ENCODE measurements at places on chromosomes 2 and 18.

GRCh38 chr2:128310094-128310716, 8.5 kb downstream of the HS6ST1 start:
- DNase-seq: no peak

GRCh38 chr2:163592954-163593622, 142.7 kb downstream of the FIGN start:
- no peak for DNase-seq

DNA sequence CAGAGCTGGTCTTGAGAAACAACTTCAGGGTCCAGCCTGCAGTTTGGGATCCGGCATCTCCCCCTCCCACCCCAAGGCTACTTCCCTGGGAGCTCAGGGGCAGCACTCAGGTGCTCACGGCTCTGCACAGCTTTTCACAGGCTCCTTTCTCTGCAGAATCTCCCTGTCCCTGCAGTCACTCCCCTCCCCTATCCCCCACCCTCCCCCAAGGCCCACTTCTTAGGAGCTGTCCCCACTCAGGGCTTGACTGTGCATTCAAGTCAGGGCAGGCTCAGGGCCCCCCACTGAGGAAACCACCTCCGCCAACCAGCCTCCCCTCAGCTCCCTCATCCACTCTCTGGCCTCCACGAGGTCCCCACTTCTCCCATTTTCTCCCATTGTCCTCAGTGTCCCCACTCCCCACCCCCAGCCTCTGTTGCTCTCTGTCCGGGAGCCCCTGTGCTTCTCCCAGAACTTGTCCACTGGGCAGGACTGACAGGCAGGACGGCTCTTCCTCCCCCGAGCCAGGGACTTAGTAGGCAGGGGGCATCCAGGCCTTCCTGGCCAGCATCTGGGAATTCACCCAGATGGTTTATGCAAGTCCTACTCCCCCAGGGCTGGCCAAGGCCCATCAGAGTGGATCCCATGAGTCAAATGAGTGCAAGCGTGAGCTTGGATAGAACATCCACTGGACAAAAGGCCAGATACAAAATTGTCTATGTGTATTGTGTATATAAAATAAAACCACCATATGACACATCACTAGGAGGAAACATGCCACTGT, 7.6 kb downstream of the NMUR1 start:
- DNase-seq: no peak

DNA sequence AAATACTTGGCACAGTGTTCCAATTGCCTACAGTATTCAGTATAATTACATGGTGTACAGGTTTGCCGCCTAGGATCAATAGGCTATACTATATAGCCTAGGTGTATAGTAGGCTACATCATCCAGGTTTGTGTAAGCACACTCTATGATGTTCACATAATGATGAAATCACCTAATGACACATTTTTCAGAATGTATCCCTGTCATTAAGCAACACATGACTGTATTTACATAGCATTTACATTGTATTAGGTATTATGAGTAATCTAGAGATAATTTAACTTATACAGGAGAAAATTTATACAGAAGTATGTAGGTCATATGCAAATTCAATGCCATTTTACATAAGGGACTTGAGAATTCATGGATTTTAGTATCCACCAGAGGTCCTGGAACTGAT, 35.4 kb downstream of the SCN7A start:
- no peak for DNase-seq

- no peak for DNase-seq
These were observed 88.3 kb upstream of the MBOAT2 start for GRCh38 chr2:9091811-9092210.

GRCh38 chr2:55842046-55842445, 81.5 kb downstream of the EFEMP1 start:
- no peak for DNase-seq

- DNase-seq: no peak
These were observed 37.9 kb upstream of the NARS1 start for GRCh38 chr18:57659460-57660102.

GRCh38 chr18:13528739-13529392, 197.5 kb downstream of the FAM210A start:
- no peak for DNase-seq

DNA sequence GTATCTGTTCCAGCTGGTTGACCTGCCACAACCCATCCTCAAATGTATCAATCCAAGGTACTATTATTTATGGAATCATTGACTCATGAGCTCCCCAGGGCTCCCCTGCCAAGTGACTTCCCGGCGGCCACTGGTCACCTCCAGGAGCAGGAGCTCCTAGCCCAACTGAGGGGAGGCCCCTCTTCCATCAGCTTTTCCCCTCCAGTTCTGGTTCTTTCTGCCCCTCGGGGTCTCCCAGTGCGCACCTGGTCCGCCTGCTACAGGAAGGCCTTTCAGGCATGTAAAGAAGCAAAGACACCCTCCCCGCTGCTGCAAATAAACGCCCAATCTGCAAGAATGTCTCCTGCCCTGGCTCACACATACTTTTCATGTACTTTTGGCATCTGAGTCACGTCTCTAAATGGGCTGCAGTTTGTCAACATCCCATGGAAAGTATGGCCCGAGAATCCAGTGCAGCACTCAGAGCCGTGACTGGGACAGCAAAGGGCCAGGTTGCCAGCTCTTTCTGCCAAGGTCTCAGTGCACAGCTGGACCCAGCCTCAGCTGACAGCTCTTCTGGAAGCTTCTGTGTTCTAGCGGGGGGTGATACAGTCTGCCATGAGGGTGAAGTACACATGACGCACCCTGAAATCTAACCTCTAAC, 41.4 kb downstream of the KLHL29 start:
- DNase-seq: no peak

DNA sequence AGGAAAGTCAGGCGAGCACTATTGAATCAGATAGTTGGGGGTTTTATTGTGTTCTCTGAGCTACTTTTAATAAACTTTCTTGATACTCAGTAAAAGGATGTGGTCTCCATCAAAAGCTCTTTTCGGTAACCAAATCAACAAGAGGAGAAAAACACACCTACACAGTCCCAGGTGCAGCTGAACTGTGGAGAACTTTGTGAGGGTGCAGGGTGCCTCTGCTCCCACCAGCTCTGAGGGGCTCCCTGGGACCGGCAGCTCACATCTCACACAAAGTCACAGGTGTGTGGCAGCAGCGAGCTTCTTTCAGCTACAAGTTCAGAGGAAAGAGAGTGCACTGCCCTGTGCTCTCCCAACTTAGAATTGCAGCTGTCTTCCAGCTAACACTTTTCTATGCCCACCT, 650.4 kb downstream of the RNF144A start:
- no peak for DNase-seq

- DNase-seq: peak; percentile 56
These were observed 62.8 kb upstream of the DTNA start for GRCh38 chr18:34647251-34647650.

DNA sequence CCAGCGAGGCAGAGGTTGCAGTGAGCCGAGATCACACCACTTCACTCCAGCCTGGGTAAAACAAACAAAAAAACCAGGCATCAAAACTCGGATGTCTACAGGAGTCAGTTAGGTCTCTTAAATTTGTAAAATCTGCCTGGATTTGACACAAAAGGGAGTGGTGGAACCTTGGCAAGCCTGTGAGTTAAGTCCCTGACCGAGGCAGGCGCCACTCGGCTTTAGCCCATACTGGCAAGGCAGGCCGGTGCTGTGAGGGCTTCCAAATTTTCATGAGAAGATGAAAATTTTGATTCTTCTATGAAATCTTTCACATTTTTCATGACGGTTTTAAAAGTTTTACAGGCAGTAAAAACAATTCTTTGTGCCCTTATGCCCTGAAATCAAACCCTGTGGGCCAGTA, 165.8 kb downstream of the FMNL2 start:
- DNase-seq: no peak

- DNase-seq: no peak
These were observed 40.0 kb upstream of the DNAH7 start for GRCh38 chr2:196108604-196109003.

DNA sequence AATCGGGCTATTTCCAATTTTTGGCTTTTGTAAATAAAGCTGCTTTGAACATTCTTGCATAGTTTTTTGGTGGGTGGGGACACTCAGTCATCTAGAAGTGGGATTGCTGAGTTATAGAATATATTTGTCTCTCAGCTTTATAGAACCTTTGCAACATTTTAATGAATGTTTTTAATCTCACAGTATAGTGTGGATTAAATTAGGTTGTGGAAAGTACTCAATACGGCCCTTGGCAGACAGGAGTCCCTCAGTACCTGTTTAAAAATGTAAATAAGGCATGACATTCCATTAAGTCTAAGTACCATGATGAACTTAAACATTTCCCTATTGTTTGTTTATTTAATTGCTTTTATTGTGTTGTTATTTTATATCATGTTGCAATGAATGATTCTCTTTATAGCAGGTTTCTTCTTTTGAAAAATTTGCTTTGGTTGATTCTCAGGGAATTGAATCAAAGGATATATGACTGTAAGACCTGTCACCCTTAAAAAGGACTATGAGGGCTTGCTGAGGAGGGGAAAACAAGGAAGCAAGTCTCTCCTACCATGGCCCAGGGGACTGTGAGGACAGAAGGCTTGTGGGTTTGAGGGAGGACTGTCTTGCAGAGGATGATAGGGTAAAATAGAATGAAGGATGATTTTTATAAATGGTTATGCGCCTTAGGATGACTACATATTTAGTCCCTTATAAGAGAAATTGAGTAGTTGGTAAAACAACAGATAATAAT, 165.1 kb downstream of the RPIA start:
- DNase-seq: no peak

DNA sequence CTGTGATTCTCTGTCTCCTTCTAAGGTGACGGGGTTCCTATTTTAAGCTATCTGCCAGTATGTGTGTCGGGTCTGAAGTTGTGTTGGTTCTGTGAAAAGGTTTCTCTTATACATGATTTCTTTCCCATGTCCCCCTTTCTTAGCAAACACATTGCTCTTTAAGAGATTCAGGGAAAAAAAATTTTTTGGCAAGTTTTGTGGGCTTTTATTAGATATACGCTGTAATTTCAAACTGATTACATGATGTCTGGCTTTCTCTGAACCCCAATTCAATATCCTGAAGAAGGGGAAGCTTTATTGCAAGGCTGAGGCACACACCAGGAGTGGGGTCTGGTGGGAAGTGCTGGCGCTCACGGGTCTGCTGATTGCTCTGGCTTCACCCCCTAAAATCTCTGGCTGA, 210.6 kb downstream of the AGPS start:
- DNase-seq: no peak

- DNase-seq: no peak
These were observed 45.9 kb downstream of the PSMD14 start for GRCh38 chr2:161354106-161354505.

DNA sequence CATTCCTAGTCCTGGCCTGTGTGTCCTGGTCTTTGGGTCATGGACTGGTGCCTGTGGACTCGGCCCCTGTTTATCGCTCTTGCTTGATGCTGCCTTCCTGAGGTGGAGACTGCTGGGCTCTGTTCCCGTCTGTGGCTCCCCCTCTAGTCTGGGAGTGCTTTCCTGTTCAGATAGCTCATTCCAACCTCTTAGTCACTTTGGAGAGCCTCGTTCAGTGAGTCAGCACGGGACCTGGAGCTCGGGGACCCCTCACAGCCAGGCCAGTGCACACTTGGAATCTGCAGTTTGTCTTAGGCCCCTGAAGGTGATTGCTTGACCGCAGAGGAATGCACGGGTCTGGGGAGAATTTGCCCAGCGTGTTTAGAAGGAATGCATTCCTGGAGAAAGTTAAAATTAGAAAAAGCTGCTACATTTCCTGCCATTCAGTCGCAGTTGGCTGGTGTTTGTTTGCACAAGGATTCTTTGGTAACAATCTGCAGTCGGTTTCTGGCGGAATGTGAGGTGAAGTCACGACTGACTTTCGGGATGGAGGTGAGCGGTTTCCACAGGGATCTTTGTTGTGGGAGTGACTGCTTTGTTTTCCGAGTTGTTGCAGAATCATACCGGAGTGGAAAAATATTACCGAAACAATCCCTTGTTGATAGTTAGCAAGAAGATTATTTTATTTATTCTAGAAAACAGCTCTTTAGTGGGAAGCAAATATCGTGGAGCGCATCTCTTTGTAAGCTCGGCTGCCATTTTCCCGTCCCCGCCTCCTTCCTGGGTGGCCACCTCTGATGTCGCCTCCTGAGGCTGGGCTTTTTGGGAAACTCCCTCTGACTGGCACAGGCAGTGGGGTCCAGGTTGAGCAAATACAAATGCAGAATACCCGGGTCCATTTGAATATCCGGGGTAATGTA, 29.6 kb downstream of the SH3BP4 start:
- no peak for DNase-seq

GRCh38 chr2:37645362-37645761, 26.1 kb downstream of the CDC42EP3 start:
- DNase-seq: no peak

DNA sequence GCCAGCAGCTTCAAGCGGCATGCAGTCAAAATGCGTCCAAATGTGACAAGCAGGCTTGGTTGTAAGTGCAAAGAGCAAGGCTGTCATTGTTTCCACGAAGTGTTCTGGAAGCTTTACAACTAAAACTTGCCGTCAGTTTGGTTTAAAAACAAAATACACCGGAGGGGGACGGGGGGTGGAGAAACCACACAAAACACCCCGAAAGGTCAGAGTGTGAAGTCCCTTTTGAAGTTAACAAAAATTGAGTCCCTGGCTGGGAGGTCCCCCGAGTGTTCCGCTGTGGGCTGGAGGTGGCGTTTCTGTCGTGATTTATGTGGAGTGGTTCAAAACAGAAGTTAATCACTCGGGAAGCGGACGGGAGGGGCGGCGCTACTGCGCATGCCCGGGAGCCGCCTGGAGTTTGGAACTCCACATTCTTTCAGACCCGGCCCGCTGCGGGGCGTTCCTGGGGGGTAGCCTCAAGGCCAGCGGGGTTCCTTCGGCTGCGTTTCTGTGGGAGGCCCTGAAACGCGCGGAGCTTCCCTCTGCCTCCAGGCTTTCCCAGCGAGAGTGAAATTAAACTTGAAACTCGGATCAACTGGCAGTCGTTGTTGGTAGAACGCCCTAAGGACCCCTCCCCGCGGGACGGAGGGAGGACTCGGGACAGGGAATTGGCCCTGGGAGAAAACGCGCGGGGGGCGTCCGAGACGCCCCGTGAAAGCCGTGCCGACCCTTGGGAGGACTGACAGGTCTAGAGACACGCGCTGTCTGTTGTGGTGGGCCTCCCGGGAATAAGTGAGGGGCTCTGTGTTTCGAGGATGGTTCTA, 1.4 kb downstream of the TGIF1 start:
- no peak for DNase-seq

GRCh38 chr2:212013626-212014025, 525.0 kb downstream of the ERBB4 start:
- no peak for DNase-seq
